ENCODE measurements at places on chromosomes 7 and 10. TPM values are rescaled to one million over a fixed set of nuclear protein-coding genes. Genes with fewer than 3 reads are reported as not detected.

FAM221A gene
- total RNA-seq = 1.5 TPM

MYL10 gene
- total RNA-seq = not detected

SPAM1 gene
- total RNA-seq = not detected

ITIH5 gene
- 0.19 TPM for total RNA-seq

ADRA2A gene
- 4.2 TPM for total RNA-seq

PTPRE gene
- total RNA-seq = 1.7 TPM

HOXA5 gene
- not detected for total RNA-seq

GPR15LG gene
- total RNA-seq = not detected

KCNMA1 gene
- 95.4 TPM for total RNA-seq

KCND2 gene
- 0.13 TPM for total RNA-seq

GRM3 gene
- not detected for total RNA-seq

TM9SF3 gene
- 115 TPM for total RNA-seq

ANKIB1 gene
- total RNA-seq = 60.4 TPM

ZNF853 gene
- 0.13 TPM for total RNA-seq

ANKRD61 gene
- 0.26 TPM for total RNA-seq

ANXA8 gene
- not detected for total RNA-seq

Measured in aortic smooth muscle cell (primary cell).